Activated CD8-positive, alpha-beta T cell treated with anti-CD3 and anti-CD28 coated beads, Interleukin-2, amount 10 ng/mL, durations not matched to agents 7 days and 5 days (primary cell): ENCODE measurements at places on chromosomes 6 and 20.
A peak's percentile ranks its signal among the peaks of the same experiment; 100 is the strongest.

DNA sequence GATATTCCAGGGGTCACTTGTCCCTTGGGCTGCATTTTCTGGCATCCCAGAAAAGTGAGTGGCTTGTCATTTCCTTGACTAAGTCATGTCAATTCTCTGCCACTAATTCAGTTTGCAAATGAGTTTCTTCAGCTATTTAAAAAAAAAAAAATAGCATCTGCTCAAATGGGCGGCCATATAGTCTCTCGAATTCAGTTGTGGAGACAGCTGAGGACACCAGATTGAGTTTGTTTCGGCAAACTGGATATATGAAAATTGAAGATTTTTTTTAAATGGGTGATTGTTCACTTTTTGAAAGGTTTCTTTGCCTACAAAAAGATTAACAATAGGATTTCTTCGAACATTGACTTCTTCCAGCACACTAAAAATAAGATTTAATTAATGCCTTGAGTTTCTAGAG, 96.3 kb upstream of the TIAM2 start:
- DNase-seq = no peak

DNA sequence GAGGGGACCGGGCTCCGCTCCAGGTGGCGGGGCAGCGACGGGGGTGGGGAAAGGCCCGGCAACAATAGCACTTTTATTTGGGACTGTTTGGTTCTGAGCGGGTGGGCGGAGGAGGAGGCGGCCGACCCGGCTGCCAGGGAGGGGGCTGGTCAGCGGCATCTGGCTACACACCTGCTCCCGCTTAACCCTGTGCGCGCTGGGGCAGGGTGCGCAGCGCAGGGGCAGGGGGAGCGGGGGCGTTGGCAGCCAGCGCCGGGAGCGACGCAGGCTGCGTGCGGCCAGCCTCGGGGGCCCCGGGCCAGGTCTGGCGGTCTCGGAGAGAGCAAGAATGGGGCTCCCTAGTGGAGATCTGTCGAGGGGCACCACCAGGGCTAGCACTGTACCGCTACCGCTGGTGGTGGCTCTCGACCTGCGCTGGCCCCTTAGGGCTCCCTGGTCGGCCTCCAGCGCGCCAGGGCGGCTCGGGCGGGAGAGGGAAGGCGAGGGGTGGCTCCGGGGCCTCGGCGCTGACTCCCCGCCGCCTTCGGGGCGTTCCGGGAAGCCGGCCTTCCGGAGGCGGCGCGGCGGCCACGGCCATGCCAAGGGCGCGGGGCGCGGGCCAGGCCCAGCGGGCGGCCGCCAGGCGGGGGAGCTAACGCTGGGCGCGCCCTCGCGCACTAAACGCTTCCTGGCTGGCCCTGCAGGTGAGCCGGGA, 92.4 kb downstream of the NCR2 start:
- no peak for DNase-seq

DNA sequence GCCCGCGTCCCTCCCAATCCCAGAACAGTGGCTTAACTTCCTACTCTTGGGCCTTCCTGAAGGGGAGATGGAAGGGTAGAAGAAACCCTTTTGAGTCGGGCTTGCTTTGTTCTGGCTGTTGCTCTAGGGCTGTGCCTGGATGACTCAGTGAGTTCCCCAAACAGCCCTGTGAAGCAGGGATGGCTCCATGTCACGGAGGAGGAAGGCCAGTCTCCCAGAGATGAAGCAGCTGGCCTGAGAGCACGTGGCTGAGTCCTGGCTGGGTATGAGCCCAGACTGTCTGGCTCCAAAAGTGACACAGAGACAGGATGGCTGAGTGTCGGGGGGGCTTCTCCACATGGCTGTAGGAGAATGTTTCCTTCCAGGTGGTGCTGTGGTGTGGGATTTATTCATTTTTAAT, 4.6 kb downstream of the SYTL3 start:
- DNase-seq = no peak

DNA sequence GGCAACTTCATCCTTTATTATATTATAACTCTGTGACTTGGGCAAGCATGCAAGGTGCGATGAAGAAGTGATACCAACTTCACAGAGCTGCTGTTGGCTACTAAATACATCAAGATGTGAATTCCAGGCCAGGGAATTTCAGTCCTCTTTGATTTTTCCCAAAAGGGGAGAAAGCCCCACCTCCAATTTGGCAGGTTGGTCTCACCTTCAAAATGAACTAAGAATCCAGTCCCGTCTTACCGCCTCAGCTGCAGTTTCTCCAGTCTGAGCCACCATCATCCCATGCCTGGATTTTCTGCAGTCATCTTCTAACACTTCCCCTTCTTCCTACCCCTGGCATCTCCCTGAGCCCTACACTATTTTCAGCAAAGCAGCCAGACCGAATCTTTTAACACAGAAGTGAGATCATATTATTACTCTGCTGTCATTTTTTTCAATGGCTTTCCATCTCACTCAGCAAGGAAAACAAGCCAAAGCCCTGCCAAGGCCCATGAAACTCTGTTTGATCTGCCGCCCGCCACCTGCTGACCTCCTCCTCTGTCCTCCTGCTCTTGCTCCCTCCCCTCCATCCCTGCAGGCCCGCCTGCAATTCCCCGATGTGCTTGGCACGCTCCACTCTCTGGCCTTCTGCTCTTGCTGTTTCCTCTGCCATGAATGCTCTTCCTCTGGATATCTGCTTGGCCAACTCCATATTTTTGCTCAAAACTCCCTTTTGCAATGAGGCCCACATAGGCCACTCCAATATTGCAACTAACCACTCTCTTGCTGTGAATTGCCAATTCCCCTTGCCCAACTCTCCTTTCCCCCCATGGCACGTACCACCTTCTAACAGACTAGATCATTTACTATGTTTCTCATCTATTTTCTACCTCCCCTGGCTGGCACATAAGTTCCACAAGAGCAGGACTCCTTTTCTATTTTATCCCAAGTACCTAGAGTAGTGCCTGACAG, 46.0 kb upstream of the TAGAP start:
- peak; percentile 17 for DNase-seq

DNA sequence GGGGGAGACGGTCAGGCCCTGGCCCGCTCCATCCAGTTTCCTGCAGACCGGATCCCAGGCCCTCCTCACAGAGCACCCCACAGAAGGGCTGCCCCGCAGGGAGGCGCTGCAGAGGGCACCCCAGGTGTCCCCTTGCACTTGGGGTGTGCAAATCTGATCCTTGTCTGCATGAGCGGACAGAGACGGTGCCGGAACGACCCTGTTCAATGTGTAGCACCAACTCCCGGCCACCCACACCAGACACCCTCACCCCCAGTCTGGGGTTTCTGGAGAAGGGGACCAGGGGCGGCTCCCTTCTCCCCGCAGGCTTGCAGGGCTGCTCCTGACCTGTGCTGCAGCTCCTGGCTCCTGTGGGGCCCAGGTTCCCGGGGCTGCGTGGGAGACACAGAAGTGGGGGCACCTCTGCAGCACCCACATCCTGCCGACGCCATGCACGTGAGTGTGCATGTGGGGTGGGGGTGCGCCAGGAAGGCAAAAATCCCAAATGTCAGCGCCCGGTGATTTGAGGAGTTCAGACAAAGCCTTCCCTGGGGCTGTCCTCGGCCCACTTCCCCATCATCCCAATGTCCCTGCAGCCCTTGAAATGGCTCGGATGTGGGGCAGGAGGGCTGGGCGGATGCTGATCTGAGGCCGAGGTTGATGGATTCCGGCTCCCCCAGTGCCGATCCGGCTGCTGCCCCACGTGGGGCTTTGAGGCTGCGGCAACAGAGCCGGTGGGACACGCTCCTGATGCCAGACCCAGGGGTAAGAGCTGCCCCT, 85.3 kb upstream of the BHLHE23 start:
- DNase-seq = no peak

- no peak for DNase-seq
These were observed 188.4 kb downstream of the DHX35 start for GRCh38 chr20:39150501-39150900.

- no peak for DNase-seq
These were observed 15.6 kb downstream of the DDX27 start for GRCh38 chr20:49234831-49235230.
